NCI-H1694 (cell line): ENCODE measurements at places on chromosomes 4 and X.

DNA sequence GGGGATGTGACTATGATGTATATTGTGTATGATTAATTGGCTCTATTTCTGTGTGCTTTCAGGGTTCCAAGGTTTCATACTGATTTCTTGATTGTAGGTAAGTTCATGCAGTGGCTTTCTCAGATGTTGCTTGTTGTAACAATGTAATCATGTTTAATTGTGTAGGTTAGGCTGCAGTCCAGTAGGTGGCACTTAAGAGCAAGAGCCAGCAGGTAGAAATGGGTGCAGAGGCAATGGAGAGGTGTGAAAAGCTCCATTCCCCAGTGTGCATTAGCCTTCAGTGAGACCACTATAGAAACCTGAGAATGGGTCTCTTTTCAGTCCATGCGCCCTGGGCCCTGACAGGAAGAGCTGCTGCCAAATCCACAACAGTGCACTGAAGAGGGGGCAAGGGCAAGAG, 28.2 kb downstream of the DCAF12L2 start:
- DNase-seq: peak; percentile 1

DNA sequence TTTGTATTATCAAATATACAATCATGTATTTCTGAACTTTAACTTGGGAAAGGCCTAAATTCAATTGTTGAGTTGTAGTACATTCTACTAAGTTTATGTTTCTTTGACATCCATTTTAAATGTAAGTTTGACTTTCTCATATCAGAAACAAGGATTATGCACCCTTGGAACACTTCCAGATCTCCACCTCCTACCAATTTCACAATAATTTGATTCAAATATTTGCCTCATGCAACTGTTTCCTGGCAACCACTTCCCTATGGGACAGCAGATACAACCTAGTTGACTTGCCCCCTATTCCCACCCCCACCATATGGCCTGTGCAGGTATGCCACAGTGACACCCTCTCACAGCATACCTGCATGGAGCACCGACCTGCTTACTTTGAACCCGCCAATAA, 506.4 kb upstream of the PABPC4L start:
- no peak for DNase-seq

GRCh38 chr4:6619466-6620255, 20.8 kb upstream of the MRFAP1 start:
- DNase-seq: no peak

GRCh38 chr4:122475233-122475632, 18.7 kb upstream of the IL2 start:
- DNase-seq: no peak

GRCh38 chr4:12644261-12644660, 839.9 kb downstream of the RAB28 start:
- no peak for DNase-seq

DNA sequence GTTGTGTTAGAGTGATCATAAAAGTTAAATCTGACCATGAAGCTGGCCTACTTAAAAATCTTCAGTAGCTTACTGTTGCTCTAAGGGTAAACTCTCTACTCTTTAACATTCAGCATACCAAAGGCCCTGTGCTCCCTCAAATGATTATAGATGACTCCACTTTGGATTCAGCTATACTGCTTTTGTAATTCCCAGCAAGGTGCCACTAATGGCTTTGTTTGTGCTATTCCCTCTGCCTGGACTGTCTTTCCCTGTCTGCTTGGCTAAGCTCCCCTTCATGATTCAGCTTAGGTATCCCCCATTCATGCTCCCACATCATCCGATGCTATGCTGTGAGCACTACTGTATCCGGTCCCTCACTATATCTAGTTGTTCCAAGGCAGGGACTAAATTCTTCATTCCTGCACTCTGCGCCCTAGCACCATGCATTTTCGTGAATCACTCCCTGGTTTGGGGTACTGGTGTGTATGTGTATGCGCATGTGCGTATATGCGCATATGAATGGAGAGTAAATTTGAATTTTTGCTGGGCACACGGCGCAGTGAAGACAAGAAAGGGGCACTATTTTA, 453 bp upstream of the PBDC1 start:
- DNase-seq: no peak

- no peak for DNase-seq
Observed at GRCh38 chrX:15820106-15821073, 30.1 kb downstream of the ZRSR2 start.

DNA sequence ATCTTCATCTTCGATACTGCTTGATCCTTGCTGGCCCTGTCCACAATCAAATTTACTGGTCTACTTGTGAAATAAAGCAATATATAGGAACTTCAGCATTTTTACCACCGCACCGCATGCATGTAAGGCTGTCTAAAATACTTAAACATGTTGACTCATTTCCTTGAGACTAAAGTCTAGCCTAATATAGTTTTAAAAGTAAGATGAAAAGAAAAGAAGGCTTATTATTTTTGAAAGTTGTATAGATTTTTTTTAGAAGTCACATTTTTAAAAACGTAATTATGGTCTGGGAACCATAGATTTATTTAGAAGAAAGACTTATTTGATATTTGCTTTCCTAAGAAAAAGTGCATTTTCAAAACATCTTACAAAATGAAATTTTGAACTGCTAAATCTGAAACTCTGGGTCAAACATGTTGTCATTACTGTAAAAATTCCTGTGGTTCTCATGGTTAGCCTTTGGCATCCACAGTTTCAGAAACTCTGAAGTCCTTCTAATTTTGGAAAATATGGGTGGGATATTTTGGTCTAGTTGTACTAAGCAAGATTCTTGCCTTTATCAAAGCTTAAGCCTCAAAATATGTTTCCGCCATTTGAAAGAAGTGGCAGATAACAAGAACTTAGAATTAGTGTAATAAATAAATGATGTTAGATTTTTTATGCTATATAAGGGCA, 423.5 kb upstream of the CTSO start:
- DNase-seq: no peak

DNA sequence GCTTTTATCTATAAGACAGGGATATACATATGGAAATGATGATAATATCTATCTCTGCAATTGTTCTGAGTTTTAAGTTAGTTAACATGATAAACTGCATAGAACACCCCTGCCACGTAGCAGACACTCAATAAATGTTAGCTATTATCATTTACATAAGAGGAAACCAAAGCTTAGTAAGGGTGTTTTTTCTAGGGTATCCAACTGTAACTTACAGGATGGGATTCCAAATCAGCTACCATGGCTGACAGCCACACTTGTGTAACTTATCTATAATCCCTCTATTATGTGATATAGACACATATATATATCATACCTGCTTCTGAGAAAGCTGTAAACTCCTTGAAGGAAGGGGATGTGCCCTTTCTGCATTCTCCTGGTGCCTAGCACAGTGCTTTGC, 1.1 kb upstream of the SPARCL1 start:
- DNase-seq: no peak

DNA sequence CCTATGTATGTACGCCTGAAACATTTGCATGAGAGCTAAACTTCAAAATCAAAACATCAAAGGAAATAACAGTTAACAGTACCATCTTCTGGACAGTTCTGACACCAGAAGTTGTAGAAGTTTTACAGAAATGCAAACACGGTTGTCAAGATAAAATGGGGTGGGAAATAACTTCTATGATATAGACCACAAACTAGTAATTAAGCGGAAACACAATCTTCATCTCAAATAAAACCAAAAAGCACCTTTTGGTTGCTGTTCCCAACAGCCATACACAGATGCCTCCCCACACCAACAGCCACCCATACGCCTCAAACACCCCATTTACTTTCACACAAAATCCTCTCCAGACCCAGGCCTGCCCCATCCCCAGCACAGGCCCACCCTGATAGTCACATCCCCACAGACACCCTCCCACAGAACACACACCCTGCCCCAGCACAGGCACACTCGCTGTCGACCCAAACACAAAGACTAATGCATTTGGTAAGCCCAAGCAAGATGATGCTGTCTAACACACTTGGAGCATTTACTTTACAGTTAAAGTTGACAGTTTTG, 64.3 kb downstream of the TAPT1 start:
- no peak for DNase-seq
